Stimulated activated CD8-positive, alpha-beta memory T cell treated with anti-CD3 and anti-CD28 coated beads, Interleukin-7, amount 100 ng/mL, for 48 hours (primary cell): ENCODE measurements at places on chromosomes 4 and X.

DNA sequence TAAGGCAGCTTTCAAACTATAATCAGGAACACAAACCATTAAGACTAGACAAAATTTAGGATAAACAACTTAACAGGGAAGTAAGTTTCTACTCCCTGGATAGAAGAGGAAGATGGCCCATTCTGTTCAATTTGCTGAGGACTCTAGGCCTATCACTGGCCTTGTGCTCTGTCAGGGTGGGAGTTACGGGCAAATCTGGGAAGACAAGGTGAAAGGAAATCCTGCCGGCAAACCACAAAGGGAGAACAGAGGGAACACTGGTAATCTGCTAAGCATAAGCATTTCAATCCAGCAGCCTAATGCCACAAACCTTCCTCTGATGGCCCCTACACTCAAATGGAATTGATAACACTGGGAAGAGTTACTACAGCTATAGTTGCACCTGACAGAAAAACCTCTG is 8.3 kb downstream of the GPR82 start:
- DNase-seq: no peak

GRCh38 chr4:173226401-173226888 is 57.8 kb downstream of the GALNT7 start:
- DNase-seq: no peak

DNA sequence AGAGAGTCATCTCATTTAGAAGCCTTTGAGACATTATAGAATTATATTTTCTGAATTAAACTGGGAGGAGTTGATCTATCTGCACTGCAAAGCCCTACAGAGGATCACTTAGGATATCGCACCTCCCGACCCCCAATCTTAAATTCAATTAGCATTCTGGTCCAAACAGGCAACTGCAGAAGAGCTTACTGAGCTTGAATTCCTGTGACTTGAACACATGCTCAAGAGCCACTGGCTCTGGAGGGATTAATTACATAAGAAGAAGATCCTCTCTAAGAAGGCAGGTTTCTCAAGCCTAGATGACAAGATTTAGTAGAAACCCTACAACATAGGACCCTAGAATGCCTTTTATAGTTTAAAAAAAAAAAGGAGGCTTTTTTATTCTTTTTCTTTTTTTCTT is 548.9 kb downstream of the ARAP2 start:
- DNase-seq: no peak

DNA sequence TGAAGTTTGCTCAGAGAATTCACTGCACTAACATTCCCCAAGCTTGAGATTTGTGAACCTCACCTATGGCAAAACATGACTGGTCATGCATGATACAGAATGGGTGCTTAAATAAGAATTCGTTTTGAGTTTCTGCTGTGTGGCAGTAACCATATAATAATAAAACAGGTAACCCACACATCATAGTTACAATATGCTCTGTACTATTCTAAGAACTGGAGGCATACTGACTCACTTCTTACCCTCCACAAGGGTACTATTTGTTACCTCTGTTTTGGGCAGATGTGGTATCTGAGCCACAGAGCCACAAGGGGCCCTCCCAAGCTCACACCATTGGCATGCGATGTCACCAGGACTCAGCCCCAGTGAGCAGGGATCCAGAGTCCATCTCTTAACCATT is 17.6 kb downstream of the SLC2A9 start:
- peak; percentile 23 for DNase-seq

- no peak for DNase-seq
These were observed 44.3 kb downstream of the CCNG2 start for GRCh38 chr4:77201343-77201742.

DNA sequence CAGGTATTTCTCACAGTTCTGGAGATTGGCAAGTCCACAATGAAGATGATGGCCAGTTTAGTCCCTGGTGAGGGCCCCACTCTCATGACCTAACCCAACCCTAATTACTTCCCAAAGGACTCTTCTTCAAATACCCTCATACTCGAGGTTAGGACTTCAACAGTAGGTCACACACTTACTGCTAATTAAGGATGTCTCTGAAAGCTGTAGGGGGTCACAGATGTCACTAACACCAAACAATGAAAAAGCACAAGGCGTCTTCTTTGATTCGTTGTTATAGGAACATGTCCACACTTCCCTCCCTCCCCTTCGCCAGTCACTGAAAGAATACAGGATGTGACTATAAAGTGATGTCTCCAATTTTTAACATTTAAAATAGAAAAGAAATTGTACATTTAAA is 309.7 kb downstream of the PACRGL start:
- DNase-seq: no peak

DNA sequence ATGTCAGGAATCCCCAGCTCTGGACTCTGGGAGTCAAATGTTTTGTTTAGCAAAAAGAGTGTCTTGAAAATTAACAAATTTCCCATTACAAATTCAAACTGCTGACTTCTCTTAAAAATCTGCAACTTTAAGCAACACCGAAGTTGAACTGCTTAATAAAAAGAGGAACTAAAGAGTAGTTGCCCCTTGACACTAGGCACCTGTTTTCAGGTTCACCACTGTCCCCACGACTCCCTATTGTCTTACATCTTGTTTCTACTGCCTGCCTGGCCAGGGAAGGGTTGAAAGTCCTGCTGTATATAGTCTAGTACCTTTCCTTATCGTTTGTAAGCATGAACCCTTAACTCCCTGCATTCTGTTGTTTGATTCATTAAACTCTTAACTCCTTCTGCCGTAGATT is 173.9 kb downstream of the SCFD2 start:
- no peak for DNase-seq

DNA sequence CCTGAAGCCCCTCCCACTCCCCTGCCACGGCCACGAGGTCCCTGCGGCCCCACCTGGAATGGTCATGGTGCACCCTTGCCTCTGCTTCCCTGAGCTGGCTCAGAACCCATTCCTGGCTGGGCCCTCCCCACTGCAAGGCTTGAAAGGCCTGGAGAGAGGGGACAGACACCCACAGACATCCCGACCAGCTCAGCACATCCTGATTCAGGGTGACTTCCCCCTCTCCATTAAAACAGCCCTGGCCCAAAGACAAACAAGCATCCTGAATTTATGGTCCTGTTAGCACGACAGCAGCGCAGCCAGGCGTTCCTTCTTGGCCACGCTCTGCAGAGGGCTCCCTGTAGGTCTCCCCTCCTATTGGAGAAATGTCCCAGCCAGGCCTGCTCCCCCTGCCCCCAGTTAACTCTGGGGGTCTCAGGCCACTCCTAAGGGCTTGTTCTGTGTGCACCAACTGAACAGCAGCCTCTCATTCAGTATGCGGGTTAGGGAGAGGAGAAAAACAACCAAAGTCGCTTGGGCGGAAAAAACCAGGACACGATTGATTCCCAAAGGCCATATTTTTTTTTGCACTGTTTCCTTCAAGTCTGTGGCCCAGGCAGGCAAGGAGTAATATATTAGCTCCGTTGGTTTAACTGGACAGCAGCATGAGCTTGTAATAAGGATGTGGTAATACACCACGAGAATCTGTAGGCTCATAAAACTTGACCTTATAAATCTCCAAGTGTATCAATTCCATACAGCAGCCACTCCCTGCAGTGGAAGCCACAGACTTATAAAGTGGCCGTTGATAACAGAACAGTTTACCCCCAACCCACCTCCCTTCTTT is 106.7 kb upstream of the MSX1 start:
- DNase-seq: no peak

DNA sequence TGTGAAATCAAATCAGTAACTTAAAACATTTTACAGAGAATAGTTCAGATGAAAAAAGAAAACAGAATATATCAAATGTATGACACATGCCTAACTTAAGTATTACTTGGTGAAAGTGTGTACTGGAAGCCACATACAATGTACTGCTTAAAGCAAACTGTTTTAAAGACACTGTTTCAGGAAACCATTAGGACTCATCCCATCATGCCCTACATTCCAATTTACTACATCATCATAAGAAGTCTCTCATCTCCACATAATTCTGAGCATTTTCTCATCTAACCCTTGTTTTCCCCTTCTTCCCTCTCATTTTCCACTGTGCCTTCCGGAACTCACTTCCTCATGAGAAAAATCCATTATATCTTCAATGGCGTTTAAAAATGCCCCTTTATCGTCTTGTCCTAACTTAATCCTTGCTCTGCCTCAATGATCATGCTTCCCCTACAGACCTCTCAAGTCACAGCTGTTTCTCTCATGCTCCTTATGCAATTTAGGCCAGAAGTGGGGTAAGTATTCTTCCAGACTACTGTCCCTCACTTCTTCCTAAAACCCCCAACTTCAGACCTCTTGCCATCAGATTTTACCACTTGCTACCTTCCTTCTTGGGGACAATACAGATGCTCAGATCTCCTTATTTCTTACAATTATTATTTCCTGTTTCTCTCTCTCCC is 26.8 kb upstream of the FGF5 start:
- no peak for DNase-seq

- DNase-seq: no peak
These were observed 182.9 kb upstream of the PBDC1 start for GRCh38 chrX:75989806-75990590.

- no peak for DNase-seq
These were observed 142.1 kb downstream of the PDGFRA start for GRCh38 chr4:54371173-54371572.

DNA sequence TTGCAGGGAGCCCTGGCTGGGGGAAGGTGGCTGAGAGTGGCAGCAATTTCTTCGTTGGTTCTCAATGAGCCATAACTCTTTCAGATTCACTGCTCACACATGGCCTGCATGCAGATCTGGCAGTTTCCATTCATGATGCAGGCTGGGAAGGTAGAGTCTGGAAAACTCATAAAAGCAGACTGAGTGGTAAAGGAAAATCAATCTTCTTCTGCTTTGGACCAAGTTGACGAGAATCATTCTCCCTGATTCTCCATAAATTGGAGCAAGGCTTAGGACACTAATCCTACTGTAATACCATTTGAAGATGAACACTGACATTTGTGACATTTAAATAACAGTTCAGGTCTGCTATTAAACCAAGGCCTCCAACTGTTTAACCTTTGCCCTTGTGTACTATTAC is 35.3 kb upstream of the HAND2 start:
- DNase-seq: no peak

- DNase-seq: no peak
These were observed 564 bp downstream of the FAM149A start for GRCh38 chr4:186104890-186105646.

DNA sequence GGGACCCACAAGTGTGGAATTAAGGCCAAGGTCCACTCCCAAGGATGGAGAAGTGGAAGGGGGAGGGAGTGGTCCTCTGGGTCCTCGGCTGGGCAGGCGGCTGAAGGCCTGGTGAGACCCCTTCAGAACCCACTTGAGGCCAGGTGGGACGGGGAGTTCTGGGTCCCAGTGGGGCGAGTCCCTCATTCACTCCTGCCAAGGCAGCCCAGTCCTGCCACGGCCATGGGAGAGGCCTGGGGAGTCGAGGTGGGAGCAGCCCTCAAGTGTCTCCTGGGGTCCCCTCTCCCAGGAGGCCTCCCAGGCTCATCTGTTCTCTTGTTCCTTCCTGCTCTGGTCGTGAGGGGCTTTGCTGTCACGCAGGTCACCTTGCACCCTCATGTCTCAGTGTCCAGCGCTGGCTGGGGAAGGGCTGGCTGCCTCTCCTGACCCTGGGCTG is 6.1 kb upstream of the SH3BP2 start:
- DNase-seq: no peak

- no peak for DNase-seq
These were observed 38.8 kb downstream of the UGT2A3 start for GRCh38 chr4:68912807-68913206.

DNA sequence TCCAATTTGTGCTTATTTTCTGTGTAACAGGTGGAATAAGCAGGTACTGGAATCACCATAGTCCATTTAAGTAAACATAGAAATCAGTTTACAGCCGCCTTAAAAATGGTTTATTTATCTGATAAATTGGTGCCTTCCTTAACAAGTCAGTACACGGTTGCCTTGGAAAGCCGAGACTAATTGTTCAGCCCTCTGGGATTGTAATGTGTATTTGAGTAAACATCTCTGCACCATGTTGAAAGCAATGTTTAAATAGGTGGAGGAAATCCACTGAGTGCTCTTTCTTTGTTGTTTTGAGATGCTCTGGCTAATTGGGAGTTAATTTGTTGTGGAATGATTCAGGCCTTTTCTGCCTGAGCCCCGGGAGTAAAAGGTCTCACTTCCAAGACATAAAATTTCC is 45.7 kb upstream of the ADRA2C start:
- DNase-seq: no peak

DNA sequence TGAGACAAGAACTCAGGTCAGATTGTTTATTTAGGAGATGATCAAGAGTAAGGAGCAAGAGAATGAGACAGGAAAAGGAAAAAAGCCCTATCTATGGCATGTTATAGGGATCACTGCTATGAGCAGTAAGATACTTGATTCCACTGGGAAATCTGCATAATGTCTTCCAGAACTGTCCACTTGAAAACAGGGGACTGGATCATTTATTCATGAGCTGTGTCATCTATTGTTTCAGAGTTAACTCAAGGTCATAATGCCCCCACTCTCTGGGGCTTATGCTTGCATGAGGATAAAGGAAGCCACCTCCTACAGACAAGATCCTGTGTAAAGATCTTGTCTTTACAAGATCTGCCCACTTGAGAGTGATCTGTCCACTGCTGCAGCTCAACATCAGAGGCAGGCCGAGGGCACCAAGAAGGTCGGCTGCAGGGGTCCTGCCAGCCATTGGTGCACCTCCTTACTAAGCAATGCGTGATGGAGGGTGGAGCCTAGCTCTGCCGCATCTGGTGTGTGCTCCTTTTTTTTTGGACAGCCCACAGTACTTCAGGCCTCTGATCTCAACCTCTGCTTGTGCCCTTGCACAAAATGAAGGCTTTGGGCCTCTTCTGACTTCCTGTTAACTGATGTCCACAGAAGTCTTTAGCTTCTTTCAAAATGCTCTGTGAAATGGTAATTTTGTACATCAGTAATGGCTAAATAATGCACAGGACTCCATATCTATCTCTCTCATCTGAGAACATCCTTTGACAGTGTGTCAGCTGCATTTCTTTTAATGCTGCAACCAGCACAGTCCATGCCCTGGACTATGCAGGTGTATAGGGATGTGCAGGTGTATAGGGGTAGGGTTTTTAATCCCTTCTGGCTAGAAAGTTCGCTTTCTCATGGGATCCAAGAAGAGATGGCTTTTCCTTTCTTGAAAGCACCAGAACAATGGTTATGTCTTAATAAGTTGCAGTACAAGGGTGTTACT is 95.9 kb upstream of the TRPC3 start:
- DNase-seq: no peak

DNA sequence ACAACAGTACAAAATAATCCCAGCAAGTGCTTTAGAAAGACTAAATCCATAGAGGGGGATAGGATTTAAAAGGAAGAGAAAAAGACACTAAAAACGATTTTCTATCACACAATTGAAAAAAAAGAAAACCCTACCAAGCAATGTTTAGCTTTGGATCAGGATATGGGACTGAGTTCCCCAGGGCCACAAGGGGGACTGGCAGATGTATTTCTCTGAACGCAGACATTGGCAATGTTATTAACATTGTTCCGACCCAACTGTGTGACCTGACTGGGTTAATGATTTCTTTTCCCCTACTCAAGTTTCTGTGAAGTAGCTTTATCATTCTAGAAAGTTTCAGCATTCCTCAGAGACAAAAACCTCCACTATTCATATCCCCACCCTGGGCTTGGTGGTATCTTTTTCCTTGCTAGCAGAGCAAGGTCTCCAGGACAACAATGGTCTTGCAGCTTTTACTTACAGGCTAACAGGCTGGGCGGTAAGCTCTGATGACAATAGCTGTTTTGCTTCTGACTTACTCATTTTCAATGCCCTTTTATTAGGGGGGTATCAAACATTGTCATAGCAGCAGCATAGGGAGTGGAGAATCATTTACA is 25.8 kb downstream of the SLC7A11 start:
- DNase-seq: no peak

GRCh38 chrX:2500091-2500802 is 529 bp downstream of the DHRSX start:
- DNase-seq: no peak

- DNase-seq: no peak
These were observed 132.3 kb upstream of the ARHGEF9 start for GRCh38 chrX:63917296-63917695.
